ENCODE measurements at places on chromosomes 12 and 14. TPM values are rescaled to one million over a fixed set of nuclear protein-coding genes. Genes with fewer than 3 reads are reported as not detected.

Gene KCNA5
- not detected for total RNA-seq

Gene LRRC9
- not detected for total RNA-seq

Gene HOXC11
- 0.36 TPM for total RNA-seq

Gene DPY19L2
- 5.4 TPM for total RNA-seq

Gene FGF23
- not detected for total RNA-seq

Gene RDH11
- total RNA-seq = 86.6 TPM

Gene SLC6A15
- total RNA-seq = 0.39 TPM

Gene FERMT2
- total RNA-seq = 84.1 TPM

Gene KCNMB4
- total RNA-seq = under 0.01 TPM

Gene SLC38A4
- total RNA-seq = 0.68 TPM

Gene RPGRIP1
- 0.12 TPM for total RNA-seq

Gene NUAK1
- total RNA-seq = 6.9 TPM
